ENCODE measurements at places on chromosomes 11 and 22. TPM values are rescaled to one million over a fixed set of nuclear protein-coding genes. Genes with fewer than 3 reads are reported as not detected.

- no peak for DNase-seq
Observed at GRCh38 chr22:25364736-25365241, 145.3 kb downstream of the CRYBB2 start.

The TSPAN18 gene
- total RNA-seq = 2.2 TPM

The BET1L gene
- 9.3 TPM for total RNA-seq

DNA sequence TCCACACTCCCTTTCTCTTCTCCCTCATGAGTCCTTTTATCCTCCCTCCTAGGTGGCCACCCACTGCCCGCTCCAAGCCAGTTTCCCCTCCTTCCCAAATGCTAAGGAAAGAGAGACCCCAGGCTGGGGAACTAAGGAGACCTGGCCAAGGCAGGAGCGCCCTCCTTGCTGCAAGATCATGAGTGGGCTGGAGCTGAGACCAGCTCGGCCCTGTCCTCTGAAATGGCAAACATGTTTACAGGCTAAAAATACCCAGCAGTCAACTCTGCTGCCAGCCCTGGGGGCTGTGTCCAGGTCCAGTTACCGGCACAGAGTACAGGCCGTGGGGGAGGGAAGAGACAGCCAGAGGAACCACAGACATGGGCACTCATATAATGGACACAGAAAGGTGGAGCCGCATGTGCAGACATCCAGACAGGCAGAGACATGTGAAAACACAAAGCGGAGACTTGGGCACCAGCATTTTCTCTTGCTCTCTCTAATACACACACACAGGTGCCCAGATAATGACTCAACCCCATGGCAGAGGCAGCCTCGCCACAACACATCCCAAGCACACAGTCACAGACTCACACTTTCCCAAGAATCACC is 1.2 kb upstream of the AHNAK start:
- no peak for DNase-seq

DNA sequence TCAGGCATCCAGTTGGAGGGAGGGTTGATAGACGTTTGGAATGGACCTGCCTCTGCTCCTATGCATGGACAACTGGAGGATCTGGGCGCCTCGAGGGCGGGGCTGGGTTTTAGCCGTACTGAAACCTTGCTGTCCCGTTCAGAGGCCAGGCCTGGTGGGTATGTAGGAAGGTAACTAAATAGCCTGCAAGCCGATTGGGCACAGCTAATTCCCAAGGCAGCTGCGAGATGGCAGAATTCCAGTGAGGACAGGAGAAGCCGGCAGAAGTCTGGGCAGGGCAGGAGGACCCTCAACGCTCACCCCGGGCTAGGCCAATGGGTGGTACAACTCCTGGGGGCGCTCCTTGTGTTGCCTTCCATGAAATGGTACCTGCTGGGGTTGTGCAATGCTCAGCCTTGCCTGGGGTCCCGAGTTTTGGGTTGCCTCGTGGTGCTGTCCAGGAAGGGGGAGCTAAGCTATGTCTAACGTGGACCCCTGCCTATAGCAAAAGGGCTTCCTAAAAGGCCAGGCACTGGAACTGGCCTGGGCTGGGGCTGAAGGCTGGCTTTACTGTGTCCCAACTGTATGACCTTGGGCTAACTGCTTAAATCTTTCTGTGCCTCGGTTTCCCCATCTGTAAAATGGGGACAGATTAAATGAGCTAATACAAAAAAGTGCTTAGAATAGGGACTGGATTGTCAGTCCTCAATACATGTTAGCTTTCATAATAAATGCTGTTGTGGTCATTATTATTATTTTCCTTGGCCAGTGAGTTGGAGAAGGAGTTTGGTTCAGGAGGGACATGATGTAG is 30.1 kb upstream of the CD82 start:
- DNase-seq = no peak

- DNase-seq = no peak
Observed at GRCh38 chr11:62770778-62771143, 435 bp upstream of the TAF6L start.

The ARCN1 gene
- 61.4 TPM for total RNA-seq

The RAC2 gene
- total RNA-seq = 149 TPM

DNA sequence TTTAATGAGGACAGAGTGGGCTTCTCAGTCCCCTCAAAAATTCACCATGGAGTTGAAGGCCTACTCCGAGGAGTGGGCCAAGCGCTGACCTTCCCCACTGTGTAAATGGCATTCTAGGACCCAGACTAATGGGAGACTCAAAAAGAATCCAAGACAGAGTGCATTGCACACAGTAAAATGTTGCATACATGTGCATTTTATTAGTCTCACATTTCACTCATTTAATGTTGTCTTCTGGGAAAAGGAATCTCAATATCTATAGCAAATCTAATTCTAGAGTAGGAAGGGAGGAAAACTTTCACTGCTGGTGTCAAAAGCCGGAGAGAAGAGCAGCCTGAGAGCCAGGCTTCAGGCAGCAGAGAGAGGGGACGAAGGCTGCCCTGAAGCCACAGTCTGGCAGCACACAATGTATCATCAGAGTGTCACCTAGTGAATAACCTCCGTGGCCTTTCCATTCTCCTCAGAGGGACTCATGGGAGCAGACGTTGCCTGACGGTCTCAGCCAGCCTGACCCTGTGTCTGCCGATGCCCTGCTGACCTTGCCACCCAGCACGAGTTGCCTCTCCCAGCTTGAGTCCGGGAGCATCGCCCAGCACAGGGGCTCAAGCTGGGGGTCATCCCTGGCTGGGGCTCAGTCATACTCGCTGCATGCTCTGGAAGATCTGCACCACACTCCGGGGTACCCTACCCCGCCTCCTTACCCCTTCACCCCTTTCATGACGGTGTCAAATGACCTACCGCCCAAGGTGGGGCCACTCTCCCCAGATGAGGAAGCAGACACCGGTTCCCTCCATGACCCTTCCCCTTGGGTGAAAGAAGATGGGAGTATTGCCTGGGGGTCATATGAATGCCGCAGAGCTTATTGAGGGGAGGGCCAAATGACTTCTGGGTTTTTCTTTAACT is 12.9 kb upstream of the POU2AF3 start:
- DNase-seq = no peak

- DNase-seq = no peak
Observed at GRCh38 chr11:128852327-128853023, 14.6 kb downstream of the KCNJ1 start.

The RIBC2 gene
- total RNA-seq = 2.2 TPM

DNA sequence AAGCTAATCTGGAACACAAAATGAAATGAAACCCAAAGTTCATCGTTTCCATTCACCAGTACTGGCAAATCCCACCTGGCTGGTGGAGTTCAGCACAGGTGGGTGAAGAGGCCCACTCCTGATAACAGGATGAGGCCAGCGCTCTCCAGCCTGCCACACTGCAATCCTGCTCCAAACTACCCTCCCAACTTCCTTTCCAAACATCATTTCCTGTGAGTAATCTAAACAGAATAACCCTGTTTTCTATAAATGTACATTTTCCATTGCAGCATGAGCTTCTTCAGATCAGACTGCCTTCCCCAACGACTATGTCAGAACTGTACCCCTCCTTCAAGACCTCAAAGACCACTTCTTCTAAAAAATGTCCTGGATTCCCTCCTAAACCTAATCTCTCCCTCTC is 15.9 kb upstream of the NFRKB start:
- DNase-seq = no peak

The ELFN2 gene
- 0.28 TPM for total RNA-seq

DNA sequence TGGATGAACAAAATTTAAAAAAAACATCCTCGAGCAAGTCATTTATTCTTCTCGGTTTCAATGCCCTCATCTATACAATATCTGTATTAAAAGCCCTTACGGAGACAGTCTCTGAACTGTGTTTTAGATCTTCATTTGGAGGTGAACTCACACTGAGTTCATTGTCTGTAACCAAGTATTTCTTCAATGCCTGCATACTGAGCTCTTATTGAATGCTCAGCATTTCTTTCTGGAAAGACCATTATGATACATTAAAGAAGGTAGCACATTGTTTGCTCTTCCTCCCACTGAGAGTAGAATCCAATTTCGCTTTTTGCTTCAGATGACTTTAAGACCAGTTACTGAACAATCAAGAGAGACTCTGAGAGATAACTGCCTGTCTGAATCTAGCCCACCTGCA is 1.7 kb upstream of the ANO3 start:
- DNase-seq = no peak

The APOL5 gene
- 0.09 TPM for total RNA-seq

The CELSR1 gene
- total RNA-seq = 3.7 TPM

DNA sequence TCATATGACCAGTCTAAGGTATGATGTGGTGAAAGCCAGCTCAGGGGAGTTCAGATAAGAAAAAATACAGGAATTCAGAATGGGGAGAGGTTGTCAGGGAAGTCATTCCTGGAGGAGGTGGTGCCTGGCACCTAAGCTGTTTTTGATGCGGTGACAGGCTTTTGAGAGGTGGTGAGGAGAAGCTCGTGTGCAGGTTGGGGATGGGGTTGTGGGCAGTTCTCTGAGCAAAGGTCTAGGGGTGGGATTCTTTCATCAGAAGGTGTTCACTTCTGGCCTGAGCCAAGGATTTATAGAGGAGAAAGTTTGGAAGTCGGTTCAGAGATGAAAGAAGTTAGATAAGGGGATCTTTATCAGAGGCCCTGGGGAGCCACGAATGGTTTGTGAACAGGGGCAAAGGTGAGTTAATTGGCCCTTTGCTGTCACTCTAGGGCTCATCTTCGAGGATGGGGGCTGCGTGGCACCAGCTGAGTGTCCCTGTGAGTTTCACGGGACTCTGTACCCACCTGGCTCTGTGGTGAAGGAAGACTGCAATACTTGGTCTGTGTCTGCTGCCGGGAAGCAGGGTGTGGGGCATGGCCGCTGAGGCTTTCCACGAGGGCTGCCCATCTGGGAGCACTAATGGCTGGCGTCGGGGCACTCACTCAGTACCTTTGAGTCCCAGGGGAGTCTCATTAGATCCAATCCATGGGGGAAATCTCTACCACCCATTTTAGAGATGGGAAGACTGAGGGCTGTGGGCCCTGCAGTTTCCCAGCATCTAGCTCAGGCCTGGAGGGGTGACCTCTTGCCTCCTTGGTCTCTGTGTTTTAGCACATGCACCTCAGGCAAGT is 13.4 kb downstream of the OTOG start:
- no peak for DNase-seq

- no peak for DNase-seq
Observed at GRCh38 chr11:19193916-19194315, 7.9 kb downstream of the CSRP3 start.

DNA sequence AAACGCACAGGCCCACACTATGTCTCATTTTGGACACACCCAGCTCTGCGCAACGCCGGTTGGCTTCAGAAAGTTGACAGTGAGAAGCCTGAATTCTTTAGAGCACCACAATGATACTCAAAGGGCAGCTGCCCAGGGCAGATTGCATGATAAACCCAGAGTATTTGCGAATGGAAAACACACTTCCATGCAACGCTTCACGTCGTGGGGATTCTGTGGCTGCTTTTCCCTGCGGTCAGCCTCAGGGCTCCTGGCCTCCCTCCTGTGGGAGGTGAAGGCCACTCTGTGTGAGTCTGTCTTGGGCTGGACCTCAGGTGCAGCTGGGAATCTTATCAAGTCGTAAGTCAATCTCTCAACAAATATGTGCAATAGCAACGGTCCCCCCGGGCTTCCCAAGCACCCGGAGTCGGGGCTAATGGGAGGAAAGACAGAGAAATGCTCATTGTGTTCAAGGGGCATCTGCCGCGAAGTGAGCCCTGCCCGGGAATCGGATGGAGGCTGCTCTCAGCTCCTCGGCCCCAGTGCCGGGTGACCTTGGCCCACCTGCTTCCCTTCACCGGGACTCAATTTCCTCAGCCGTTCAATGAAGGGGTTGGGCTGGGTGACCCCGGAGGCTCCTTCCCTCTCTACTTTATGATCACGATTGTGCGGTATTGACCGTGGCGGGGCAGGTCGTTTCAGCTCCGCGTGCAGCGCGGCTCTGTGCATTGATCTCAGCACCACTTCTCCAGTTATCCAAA is 623.6 kb downstream of the BRD1 start:
- DNase-seq = no peak

DNA sequence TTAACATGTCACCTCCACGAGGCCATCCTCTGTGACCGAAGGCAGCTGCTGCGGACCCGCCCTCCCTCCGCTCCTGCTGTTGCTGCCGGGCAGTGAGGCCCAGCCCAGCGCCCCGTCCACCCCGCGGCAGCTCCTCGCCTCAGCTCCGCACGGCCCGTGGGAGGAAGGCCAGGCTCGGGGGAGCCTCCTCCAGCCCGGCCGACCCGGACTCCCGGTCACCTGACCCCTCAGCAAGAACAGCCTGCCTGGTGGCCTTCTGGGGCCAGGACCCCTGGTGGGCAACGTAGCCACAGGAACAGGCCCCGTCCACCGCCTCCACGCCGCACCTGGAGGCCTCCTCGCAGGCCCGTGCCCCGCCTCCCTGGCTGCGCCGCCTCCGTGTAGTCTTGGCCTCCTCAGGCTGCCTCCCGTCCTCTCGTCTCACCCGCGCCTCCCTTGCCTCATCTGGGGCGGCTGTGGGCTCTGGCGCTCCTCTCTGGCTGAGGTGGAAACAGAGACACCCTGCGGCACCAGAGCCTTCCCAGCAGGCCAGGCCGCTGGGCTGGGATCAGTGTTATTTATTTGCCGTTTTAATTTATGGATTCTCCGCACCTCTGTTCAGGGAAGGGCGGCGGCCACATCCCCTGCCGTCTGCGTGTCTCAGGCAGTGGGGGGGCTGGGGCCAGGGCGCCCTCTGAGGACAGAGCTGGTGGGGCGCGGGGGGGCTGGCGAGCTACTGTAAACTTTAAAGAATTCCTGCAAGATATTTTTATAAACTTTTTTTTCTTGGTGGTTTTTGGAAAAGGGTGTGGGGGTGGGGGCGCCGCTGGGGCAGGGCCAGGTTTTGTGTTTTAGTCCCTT is 25.4 kb downstream of the MOB2 start:
- no peak for DNase-seq

The RTCB gene
- total RNA-seq = 114 TPM

DNA sequence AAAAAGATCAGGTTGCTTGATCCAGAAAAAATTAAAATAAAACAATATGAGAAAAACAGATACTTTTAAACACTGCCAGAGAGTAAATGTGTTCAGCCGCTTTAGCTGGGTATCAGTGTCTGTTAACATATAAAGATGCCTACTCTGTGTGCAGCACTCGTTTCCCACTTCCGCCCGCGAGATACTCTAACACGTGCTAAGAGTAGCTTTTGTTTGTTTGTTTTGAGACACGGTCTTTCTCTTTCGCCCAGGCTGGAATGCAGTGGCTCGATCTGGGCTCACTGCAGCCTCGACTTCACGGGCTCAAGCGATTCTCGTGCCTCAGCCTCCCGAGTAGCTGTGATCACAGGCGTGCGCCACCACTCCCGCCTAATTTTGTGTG is 531 bp upstream of the MEN1 start:
- DNase-seq = no peak

The ABCC8 gene
- total RNA-seq = 0.42 TPM

- no peak for DNase-seq
Observed at GRCh38 chr11:124026498-124026897, at the start of gene OR10G8. Gene OR10G8 (plus strand): TSS chr11:124026798. CDS start chr11:124029623, 2,825 bp downstream.

All from thymus (tissue), 14 donors.